ENCODE measurements at places on chromosomes 12 and 14.

DNA sequence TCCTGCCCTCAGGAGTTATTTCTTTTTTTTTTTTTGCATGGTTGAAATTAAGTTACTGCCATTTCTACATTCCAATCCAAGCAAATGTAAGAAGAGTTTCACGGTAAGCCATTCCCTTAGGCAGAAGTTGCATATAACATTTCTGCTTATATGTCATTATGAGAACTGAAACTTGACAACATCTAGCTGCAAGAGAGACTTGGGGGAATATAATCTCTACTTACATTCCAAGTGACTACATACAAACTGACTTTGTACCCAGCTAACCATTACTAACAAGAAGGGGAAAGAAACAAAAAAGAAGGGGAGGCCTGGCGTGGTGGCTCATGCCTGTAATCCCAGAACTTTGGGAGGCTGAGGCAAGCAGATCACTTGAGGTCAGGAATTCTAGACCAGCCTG is 7.3 kb upstream of the RESF1 start:
- no peak for DNase-seq

GRCh38 chr14:67413806-67414769 is 2.1 kb upstream of the PLEK2 start:
- DNase-seq, result peak; percentile 72

- no peak for DNase-seq
Measured at GRCh38 chr12:27500546-27500945, 23.5 kb upstream of the PPFIBP1 start.

DNA sequence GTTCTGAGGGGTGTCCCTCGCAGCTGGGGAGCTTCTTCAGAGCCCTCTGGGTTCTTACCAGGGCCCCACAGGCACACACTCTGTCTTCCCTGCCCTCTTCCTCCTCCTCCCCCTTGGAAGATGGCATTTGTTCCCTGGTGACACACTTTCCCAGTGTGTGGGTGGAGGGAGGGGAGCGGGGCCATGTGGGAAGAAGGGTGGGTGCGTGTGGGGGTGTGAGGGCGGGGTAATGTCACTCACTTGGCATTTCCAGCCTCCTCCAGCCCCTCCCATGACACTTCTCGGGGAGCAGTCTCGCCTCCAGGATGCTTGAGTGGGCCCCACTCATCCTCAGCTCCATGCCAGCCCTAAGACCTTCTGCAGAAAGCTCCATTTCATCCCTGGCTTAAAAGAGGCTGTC is 61.3 kb downstream of the ADCK1 start:
- DNase-seq, result no peak

DNA sequence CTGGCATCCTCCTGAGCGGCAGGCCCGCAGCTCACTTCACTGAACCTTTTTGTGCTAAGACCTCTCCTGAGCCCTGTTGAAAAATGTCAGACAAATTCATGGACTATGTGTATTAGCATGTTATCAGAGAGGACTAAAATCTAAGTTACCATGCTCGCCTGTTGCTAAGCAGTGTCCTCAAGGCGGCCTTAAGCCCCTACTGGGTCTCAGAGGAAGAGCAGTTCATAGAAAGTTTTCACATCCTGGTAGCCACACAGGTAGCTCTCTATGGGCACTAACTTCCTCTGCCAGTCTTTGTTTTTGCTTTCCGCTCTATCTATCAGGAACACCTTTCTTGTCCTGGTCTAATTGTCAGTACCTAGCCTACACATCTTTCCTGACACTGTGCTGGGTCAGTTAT is 306.6 kb upstream of the MIS18BP1 start:
- no peak for DNase-seq

Data from hematopoietic multipotent progenitor cell treated with erythropoietin and hydrocortisone succinate and interleukin-3 and kit ligand, for 4 days (in vitro differentiated cells).